Activated naive CD4-positive, alpha-beta T cell treated with anti-CD3 and anti-CD28 coated beads, Interleukin-2, amount 50 U/mL, for 72 hours (primary cell): ENCODE measurements at places on chromosomes 5 and 9. TPM values are rescaled to one million over a fixed set of nuclear protein-coding genes. Genes with fewer than 3 reads are reported as not detected.

The HCN1 gene
- not detected for total RNA-seq

DNA sequence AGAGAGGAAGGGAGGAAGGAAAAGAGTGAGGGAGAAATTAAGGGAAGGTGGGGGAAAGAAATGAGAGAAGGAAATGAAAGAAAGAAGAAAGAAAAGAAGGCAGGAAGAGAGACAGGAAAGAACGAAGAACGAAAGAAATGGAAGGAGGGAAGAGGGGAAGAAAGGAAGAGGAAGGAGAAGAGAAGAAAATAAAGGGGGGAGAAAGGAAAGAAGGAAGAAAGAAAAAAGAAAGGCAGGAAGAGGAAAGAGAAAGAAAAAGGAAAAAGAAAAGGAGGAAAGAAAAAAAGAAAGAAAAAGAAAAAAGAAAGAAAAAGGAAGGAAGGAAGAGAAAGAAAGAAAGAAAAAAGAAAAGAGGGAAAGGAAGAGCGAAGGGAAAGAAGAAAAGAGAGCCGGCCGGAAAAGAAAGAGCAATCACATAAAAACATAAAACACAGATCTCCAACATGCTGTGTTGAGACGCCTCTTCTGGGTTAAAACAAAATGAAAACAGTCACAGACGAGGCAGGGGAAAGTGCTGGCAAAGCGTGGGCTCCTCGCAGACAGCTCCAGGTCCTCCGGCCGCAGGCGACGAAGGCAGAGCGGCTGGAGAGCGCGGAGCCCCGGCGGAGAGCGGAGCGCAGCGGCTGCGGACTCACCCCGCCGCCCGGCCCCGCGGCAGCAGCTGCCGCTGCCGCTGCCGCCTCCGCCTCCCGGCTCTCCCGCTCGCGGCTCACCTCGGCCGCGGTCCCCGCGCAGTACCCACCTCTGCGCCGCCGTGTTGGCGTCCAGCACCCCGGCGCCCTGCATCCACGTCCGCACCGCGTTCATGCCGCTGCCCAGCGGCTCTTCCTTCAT lies 896 bp downstream of the EBF1 start:
- no peak for DNase-seq

- DNase-seq = no peak
Observed at GRCh38 chr5:26388976-26389375, 649.4 kb downstream of the CDH9 start.

GRCh38 chr5:173003360-173003759 lies 19.8 kb downstream of the ATP6V0E1 start:
- DNase-seq = no peak

The PHF24 gene
- total RNA-seq = 0.09 TPM

- DNase-seq = no peak
Observed at GRCh38 chr5:31682025-31682424, 43.1 kb downstream of the PDZD2 start.

DNA sequence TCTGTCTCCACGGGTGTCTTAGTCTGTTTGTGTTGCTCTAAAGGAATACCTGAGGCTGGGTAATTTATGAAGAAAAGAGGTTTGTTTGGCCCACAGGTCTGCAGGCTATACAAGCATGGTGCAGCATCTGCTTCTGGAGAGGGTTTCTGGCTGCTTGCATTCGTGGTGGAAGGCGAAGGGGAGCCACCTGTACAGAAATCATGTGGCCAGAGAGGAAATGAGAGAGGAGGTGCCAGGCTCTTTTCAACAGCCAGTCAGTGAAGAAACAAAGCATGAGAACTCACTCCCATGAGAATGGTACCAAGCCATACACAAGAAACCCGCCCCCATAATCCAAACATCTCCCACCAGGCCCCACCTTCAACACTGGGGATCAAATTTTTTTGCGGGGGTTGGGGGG lies 53.4 kb downstream of the PFDN1 start:
- DNase-seq = no peak

GRCh38 chr5:61435368-61435767 lies 103.3 kb downstream of the ZSWIM6 start:
- no peak for DNase-seq

DNA sequence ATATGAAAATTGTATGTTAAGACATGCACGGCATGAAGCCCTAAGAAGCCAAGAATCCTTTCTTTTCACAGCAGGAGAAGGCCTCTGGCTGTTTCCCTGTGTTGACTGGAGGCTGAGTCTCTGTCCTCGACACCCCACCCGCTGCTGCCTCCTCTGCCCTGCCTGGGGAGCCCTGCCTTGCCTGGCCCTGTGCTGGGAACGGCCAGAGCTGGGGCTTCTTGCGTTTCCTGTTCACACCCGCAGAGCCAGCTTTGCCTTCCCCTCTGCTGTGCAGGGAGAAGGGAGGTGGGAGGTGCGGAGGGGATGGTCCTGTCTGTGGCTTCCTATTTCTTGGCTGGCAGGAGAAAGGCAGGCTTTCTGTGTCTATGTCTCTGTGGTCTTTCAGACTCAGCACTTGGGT lies 6.9 kb upstream of the GMCL2 start:
- no peak for DNase-seq

DNA sequence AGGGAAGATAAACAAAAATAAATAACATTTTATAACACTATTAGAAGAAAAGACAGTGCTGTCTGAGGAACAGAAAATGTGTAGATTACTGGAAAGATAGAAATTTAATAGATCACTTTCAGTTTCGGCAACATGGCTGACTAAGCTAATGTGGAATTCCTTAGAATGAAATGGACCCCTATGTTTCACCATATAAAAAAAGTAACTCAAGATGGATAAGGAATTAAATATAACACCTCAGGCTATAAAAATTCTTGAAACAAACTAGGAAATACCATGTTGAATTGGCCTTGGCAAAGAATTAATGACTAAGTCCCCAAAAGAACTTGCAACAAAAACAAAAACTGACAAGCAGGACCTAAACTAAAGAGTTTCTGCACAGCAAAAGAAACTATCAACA lies 558.3 kb downstream of the CHSY3 start:
- DNase-seq = no peak

GRCh38 chr5:78677777-78678668 lies 29.5 kb upstream of the LHFPL2 start:
- DNase-seq = no peak

- no peak for DNase-seq
Observed at GRCh38 chr5:122697191-122697590, 77.7 kb upstream of the SNX2 start.
